ENCODE measurements at places on chromosomes 7 and 10.

DNA sequence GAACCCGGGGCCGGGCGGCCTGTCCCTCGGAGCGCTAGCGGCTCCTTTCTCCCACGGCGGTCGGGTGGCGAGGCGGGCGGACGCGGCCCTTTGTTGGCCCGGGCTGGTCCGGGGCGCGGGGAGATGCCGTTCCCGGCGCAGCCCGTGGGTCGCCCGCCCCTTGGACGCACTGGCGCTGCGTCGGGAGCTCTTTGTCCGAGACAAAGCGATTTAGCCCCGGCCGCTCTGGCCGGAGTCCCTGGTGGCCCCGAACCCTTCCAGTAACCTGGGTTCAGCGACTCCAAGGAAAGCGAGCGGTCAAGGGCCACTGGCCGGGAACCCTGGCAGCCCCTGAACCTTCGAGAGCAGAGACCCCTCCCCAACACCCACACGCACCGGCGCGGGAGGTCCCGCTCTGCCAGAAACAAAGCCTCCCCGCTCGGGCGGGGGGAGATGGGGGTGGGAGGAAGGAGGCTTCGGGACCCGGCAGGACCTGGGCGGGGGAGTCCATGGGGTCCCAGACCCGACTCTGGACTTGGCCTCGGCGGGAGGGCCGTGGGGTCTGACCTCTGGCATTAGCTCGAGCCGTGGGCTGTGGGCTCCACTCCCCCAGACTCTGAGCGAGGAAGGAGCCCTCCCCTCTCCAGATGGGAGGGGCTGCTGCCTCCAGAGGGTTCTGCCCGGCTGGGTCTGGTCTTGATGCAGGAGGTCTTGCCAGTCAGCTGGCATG is 836 bp downstream of the DPYSL4 start:
- no peak for DNase-seq

- no peak for DNase-seq
These were observed 117.1 kb downstream of the DYNC2I1 start for GRCh38 chr7:158973440-158973839.

DNA sequence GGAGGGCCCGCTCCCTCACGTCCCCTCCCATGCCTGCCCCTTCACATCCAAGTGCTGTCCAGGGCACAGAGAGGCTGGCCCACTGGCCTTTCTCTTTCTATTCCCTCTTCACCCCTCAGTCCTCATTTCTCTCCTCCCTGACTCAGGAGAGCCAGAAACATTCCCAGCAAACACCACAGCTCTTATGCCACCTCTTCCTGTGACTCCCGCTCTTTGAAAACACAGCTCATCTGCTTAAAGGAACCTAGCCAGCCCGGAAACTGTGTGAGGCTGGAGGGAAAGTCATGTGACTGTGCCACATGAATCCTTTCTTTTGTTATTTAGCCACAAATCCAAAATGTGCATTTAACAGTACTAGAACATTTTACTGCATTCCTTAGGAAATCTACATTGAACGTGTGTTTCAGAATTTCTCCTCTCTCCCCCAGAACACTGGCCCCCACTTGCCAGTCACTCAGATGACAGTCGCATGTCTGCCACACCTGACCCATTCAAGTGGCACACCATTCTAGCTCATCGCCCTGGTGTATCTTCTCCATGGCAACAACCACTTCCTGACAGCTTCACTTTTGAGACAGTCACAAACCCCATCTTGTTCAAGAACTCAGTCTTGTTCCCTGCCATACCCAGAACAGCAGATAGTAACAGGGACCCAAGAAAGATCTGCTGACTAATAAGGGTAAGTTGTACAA is 42.8 kb downstream of the GRB10 start:
- DNase-seq: no peak

- no peak for DNase-seq
These were observed 409.4 kb downstream of the GATA3 start for GRCh38 chr10:8463853-8464252.

Data from left renal cortex interstitium (tissue), 4 donors.